ENCODE measurements at places on chromosomes 4 and X. TPM values are rescaled to one million over a fixed set of nuclear protein-coding genes. Genes with fewer than 3 reads are reported as not detected.

The ZGRF1 gene
- total RNA-seq, result 2.2 TPM

The SSX2 gene
- total RNA-seq, result not detected

The CT83 gene
- total RNA-seq, result not detected

The SPOCK3 gene
- total RNA-seq, result not detected

The ENPEP gene
- total RNA-seq, result 3.1 TPM

The TRAM1L1 gene
- total RNA-seq, result 3.8 TPM

The SSX2B gene
- not detected for total RNA-seq

The SLC38A5 gene
- 34.2 TPM for total RNA-seq

The HSD17B13 gene
- 76.4 TPM for total RNA-seq

The SHROOM2 gene
- 9.6 TPM for total RNA-seq

The CHRDL1 gene
- 20.4 TPM for total RNA-seq

The GSX2 gene
- total RNA-seq, result 0.81 TPM

The SUPT20HL1 gene
- total RNA-seq, result not detected

GRCh38 chr4:166838975-166839614 is 395.2 kb downstream of the SPOCK3 start:
- no peak for DNase-seq

GRCh38 chr4:182922501-182923284 is 5.5 kb upstream of the DCTD start:
- DNase-seq, result no peak

- DNase-seq, result no peak
Measured at GRCh38 chrX:55109306-55109705, 20.5 kb downstream of the PAGE2 start.

- DNase-seq, result no peak
Measured at GRCh38 chr4:1938027-1938426, 66.8 kb downstream of the NSD2 start.

- no peak for DNase-seq
Measured at GRCh38 chr4:75567725-75568124, 11.9 kb downstream of the ODAPH start.

DNA sequence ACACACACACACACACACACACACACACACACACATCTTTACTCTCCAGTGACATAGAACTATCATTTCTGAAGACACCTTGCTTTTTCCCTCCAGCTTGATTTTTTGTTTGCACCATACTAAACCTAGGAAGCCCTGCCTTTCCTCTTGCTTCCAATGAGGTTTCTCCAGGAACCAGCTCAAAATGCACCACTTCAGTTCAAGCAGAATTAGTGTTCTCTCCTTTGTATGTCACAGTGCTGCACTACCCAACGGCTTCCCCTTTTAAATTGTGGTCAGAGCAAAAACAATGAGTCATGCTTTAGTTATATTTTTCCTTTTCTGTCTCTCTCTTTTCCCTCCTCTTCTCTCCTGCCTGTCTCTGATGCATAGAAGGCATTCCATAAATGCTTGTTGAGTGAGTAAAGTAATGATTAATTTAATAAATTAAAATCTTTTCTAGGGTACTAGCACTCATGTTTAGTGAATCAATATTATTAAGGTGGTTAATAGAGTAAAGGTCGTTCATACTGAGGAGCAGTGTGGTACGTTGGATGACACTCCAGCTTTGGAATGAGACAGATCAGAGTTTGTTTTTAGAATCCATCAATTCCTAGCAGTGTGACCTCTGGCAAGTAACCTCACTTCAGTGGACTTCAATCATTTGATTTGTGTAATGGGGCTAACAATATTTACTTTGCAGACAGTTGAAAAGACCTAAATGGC is 5.9 kb downstream of the RTL3 start:
- DNase-seq, result no peak

- no peak for DNase-seq
Measured at GRCh38 chr4:45467157-45467556, 656.7 kb downstream of the GABRG1 start.

DNA sequence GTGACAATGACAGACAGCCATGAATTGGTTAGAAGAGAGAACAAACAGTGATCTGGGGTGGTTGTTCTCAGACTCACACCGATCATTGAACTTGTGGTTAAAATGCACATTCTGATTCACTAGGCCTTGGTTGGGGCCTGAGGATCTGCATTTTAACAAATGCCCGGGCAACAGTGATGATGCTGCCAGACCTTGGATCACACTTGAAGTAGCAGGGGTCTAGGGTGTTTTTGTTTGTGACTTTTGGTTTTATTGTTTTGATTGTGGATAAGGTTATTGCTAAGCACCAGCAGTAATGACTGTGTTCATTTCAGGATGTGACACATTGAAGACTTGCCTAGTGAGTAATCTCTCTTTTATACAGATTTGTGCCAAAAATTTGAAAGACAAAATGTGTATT is 36.5 kb downstream of the TXLNG start:
- no peak for DNase-seq

DNA sequence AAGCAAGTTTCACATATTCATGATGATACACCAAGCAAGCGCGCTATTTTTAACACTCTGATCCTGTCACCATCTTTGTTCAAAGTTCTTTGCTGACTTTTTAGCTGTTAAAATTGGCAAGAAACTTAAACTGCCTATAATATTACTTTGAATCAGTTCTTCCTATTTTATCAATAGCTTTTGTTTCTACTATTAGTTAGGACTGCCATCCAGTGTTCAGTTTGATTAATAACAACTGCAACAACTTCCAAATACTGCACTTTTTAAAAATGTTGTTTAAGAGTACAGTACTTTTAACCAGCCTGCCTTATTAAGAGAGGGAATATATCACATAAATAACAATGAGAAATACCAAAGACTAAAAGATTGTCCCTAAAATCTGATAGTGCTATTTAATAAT is 614.3 kb downstream of the FAM133A start:
- no peak for DNase-seq

DNA sequence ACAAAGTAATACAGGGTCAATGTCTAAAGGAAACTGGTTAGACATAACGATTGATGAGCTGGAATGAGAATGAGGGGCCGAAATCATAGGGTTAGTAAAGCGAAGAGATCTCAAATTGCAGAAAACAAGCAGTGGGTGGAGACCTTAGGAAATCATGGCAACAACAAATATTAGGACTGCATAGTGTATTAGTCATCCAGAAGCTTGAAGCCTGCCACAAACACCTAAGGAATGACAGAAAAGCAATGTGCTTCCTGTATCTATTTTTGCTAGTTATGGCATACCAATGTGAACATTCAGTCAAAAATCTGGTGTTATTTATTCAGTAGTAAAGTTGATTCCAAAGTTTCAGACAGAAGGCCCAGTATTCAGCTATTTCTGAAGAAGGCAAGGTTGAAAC is 410.9 kb upstream of the CT83 start:
- no peak for DNase-seq

DNA sequence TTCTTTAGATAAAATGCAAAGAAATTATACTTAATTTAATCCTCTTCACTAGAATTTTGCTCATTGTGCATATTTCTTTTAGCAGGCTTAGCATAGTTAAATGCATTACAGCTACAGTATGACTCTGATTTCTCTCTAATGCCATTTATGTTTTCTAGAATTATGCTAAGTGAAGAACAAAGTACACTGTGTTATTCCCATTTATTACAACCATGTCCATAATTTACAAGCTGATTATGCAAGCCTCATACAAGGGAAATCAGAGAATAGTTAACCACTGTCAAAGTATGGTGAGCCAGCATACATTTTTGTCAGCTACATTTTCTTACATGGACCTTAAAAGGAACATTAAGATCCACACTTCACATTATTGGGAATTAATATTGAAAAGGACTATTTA is 99.1 kb downstream of the MAB21L2 start:
- no peak for DNase-seq

- no peak for DNase-seq
Measured at GRCh38 chrX:105114554-105115130, 105.9 kb downstream of the TEX13A start.

DNA sequence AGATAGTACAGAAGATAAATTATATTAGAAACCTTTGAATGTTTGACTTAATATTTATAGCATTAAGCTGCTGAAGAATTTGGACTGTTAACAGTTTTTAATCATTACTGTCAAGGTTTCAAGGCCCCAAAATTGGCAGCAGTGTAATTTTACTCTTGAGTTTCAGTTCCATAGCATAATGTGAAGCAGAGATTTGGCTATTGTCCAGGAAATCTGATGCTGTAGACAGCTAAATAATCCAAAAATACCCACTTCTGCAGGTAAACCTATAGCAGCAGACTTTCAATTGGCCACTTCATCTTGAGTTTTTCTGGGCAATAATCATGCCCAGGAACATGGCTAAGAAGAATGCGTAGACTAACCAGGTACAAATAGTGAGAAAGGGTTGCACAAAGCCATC is 85.0 kb downstream of the RCHY1 start:
- DNase-seq, result no peak

DNA sequence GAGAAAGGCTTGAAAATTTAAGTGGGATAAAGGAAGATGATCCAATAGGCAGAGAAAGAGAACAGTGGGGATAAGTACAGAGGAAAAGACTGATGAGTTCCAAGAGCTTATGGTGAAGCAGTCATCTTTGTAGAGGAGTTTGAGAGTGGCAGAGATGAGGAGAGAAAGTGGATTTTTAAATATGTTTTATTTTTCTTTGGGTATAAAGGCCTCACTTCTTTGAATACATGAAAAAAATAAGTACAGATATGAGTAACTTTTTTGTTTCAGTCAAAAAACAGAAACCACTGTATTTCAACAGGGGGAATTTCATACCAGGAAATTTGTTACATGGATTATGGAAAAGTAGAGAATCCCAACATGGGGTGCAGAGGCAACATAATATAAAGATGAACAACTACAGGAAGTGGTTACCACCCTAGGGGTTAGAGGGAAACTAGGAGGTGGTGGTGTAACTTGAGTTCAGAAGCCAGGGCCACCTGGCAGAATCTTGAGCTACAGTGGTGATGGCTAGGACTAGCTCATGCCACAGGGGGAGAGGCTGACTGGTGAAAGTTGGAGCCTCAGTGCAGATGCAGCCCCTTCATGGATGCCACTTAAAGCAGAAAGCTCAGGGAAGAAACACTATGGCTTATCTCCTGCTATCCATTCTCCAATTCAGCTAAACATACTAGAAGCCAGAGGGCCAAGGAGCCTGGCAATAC is 3.4 kb upstream of the CYBB start:
- no peak for DNase-seq

DNA sequence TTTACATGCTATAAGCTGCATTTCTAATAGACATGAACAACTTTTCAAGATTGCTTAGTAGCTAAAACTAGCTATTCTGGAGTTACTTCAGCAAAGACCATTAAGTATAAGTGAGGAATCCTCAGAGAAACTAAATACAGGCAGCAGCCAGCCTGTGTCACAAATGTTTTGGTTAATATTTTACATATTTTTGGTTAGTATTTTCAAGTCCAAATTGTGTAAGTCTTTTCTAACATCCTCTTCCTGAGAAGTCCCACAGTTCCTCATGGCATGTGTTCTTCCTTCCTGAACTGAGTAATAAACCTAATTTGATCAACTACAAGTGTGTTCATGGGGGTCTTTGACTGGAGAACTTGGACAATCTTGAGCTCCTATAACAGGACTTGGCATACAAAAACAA is 42.4 kb upstream of the MCF2 start:
- DNase-seq, result no peak

DNA sequence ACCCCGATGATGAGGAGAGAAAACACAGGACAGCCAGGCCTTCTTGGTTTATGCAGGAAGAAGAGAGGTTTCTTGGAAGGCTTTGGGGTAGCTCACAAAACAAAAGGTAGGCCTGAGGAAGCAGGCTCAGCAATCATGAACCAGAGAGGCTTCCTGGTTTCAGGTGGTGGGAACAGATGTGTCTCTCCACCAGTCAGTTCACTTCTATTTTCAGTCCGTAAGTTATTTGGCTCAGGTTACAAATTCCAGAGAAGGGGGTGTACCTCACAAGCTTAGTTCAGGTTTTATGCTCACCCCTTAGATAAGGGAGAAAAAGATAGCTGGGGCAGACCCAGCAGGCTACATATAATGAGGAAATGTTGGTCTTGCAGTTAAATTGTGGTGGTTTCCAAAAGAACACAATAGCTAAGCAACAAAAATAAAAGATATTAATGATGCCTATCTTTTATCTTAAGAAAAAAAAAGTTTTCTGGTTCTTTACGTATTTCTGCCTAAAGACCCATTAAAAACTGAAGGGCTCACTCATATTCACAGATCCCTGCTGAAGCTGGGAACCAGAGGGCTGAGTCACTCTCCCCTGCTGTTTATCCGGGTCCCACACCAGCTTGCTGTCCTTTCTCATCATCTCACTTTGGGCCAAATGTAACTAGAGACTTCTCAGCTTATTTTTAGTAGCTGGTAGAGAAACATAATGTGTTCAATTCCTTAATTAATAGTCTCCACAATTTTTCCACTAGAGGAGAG is 177.0 kb downstream of the CAMK2D start:
- DNase-seq, result no peak

- DNase-seq, result no peak
Measured at GRCh38 chr4:107689912-107690587, 30.0 kb downstream of the PAPSS1 start.

- no peak for DNase-seq
Measured at GRCh38 chr4:113556382-113557134, 205.0 kb downstream of the CAMK2D start.

- no peak for DNase-seq
Measured at GRCh38 chr4:126888968-126889367, 743.8 kb upstream of the INTU start.

GRCh38 chrX:40097504-40098263 is at the start of gene BCOR:
Gene BCOR (minus strand): TSS chrX:40097958. CDS start chrX:40077929, 20,029 bp downstream.
- DNase-seq, result peak; percentile 93

- no peak for DNase-seq
Measured at GRCh38 chr4:112361181-112361791, 64.1 kb downstream of the ALPK1 start.

DNA sequence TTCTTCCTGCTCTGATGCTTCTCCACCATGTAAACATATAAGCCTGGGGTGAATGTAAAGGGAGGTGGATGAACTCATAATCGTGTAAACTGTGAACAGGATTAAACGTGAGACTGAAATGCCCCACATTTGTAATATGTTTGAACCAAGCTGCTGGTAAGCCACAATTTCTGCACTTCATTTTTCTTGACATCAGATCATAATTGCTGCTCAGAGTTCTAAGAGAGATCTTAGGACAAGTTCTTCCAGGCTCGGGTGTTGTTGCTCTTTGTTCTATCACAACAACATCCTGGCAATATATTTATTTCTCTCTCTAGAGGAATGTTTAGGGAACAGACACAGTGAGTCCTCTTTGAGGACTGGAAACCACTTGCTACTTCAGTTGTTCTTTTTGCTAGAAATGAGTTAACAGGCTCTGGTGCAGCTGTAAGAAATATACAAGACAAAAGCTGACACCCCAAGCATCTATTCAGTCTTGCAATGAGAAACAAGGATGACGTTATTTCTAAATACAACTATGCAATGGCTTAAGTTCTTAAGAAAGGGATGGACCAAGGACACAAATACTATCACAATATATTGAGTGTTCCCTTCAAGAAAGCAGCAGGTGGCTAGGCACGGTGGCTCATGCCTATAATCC is 59.6 kb downstream of the LNX1 start:
- no peak for DNase-seq

DNA sequence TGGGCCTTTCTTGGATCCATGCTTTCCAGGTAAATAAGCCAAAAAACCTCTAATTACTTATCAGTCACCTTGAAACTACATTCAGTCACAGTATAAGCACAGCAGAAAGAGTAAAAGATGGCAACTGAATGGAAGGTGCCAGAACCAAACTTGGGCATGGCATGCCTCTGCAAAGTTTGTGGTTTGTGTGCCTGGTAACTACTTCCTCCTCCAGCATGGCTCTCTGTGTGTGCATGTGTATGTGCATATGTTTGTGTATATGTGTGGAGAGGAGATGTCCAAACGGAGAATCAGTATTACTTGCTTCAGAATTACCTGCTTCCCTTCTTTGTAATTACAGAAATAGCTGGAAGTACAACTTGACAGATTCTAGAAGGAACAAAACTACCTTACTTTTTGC is 67.5 kb downstream of the AGTR2 start:
- DNase-seq, result no peak

All from lower leg skin (tissue), 4 donors.